ENCODE measurements at places on chromosomes 5 and 9.

- DNase-seq = no peak
Measured at GRCh38 chr5:67268231-67269021, 71.8 kb upstream of the CD180 start.

- no peak for DNase-seq
Measured at GRCh38 chr5:119742311-119742710, 113.0 kb downstream of the FAM170A start.

DNA sequence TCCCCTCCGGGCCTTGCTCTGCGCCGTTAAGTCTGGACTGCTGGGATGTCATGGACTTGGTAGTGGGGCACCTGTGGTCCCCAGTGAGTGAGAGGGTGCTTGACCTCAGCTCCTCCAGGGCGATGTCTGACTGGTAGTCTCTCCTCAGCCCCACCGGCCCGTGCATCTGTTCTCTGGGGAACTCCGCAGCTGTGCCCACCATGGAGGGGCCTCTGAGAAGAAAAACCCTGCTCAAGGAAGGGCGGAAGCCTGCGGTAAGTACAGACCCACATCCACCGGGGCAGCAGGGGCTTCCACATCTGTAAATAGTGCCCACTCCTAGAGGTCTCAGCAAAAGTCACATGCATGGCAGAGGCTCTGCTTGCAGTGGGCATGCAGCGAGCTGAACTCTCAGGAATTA, 52.6 kb upstream of the GARNL3 start:
- DNase-seq = no peak

DNA sequence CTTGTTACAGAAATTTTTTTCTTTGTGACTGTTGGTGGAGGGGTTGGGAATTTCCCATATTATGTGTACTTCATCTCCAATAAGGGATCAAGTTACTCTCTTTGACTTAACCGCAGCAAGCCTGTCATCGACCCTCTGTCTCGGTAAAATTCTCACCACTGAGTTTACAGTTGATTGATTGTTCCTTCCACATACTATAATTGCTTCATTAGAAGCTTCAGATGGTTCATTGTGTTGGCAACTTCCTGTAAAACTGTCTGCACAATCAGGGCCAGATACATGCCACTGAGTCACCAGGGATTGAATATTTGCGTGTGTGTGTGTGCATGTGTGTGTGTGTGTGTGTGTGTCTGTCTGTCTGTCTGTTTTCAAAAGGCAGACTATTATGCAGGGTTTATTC, 176.6 kb downstream of the ZNF462 start:
- DNase-seq = no peak

- no peak for DNase-seq
Measured at GRCh38 chr9:124590889-124591641, 83.9 kb upstream of the NR5A1 start.

GRCh38 chr5:34606101-34606500, 50.0 kb upstream of the RAI14 start:
- DNase-seq = no peak

GRCh38 chr5:58466939-58467338, 7.1 kb upstream of the PLK2 start:
- no peak for DNase-seq

GRCh38 chr9:89706731-89707191, 101.9 kb downstream of the GADD45G start:
- DNase-seq = no peak
